Left forelimb (tissue), 1 donor: ENCODE measurements at places on chromosomes 11 and 22.

GRCh38 chr11:8631395-8632118 is 37.5 kb upstream of the STK33 start:
- no peak for DNase-seq

DNA sequence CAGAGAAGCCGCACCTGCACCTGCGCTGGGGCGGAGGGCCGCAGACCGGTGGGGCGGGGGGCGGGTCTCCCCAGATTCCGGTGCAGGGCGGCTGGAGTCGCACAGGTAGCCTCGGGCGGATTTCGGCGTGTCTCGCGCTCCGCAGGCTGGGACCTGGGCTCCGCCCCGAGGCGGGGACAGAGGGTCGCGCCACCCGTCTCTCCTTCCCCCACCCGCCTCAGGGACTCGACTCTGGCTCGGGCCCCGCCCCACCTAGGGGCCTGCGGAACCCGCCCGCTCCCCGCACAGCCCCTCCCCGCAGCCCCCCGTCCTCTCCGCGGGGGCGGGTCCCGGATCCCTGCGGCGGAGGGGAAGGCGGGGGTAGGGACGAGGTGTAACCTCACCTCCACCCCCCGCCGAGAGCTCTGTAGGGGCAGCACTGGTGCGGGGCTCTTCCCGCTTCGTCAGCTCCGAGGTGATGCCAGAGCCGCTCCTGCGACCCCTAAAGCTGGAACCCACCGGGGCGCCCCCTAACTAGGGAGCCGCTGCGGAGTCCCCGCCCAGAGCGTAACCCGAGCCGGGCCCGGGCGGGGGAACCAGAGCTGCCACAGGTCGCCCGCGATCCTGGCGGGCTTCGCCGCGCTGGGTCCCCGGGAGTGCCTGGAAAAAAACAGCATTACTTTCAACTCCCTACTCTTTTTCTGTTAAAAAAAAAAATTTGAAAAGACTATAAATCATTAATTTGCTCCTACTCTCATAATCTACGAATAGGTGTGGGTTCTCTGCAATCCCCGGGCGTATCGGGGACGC is at the start of gene SLC29A2:
TSS of gene SLC29A2 (minus strand) at position 134 of the 789 bp plus-strand sequence. CDS start 169 bp downstream, outside the sequence.
- DNase-seq = no peak

GRCh38 chr11:71387784-71388636 is 60.2 kb downstream of the DHCR7 start:
- DNase-seq = no peak

DNA sequence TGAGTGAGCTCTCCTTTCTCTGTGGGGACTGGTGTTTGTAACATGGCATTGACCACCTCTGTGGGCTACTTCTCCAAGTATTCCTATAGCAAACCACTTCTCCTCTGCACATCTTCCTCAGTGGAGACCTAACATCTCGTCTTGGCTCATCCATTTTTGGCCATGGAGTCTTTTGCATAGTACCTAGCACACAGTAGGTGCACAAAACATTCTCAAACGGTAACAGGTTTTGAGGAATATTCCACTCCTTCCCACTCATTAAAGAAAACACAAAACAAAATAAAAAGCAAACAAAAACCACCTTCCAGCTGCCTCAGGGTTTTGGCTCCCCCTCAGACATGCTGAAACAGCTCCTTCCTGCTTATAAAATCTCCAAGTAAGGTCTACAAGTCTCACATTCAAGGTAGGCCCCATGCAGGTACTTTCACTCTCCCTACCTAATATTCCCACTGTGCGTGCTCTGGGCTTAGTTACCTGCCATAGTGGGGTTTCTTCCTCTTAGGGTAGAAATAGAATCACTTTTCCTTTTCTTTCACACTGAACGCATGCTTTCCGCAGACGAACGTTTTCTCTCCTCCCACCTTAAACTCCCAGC is 132.4 kb downstream of the RBFOX2 start:
- DNase-seq = no peak

GRCh38 chr11:76241243-76242000 is 35.1 kb upstream of the WNT11 start:
- DNase-seq = no peak

DNA sequence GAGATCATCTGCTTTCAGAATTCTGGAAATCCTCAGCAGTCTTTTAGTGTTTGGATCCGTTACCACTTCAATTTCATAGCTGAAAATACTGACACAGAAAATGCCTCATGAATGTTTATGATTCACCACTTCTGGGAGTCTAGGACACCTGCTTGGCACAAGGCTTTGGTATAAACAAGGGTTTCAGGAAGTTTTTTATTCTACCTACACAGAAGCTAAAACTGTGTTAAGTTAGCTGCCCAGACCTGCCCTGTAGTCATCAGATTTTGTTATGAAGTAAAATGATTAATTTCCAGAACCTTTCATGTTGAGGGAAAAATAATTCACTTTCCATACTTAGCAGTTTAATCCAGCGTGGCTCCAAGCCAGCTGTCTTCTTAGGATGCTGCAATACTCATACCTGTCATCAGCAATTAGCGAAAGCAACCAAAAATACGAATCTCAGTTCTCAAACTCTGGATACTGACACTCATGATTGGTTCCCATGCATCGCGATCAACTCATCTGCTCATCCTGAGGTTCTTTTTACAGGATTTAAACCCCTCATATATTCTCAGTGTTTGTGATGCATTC is 458.5 kb upstream of the CCDC90B start:
- no peak for DNase-seq

DNA sequence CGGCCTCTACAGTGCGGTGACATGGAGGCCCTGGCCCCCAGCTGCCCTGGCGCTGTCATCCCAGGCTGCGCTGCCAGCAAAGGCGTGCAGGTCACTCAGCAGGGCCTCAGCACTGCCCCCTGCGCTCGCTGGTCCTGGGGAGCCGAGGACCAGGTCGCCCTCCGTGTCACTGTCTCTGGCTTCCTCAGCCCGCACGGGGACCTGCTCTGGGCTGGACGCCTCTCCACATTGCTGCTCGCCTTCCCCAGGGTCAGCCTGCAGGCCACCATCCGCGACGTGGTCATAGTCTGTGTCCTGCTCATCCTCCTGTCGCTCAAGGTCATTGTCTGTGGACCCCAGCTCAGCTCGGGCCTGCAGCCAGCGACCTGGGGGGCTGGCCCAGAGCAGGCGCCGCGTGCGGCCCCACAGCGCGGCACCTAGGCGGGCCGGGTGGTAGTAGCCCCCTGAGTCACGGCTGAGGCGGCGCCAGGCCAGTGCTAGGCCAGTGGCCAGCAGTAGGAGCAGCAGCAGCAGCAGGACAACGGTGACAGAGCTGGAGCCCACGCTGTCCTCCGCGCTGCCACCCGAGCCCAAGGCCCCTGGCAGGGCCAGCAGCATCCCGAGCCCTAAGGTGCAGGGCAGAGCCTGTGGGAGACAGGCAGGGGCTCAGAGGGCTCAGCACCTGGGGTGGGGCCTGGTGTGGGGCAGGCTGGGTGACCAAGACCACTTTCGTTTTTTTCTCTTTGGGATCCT is 1.6 kb downstream of the PTPRCAP start:
- DNase-seq = no peak

DNA sequence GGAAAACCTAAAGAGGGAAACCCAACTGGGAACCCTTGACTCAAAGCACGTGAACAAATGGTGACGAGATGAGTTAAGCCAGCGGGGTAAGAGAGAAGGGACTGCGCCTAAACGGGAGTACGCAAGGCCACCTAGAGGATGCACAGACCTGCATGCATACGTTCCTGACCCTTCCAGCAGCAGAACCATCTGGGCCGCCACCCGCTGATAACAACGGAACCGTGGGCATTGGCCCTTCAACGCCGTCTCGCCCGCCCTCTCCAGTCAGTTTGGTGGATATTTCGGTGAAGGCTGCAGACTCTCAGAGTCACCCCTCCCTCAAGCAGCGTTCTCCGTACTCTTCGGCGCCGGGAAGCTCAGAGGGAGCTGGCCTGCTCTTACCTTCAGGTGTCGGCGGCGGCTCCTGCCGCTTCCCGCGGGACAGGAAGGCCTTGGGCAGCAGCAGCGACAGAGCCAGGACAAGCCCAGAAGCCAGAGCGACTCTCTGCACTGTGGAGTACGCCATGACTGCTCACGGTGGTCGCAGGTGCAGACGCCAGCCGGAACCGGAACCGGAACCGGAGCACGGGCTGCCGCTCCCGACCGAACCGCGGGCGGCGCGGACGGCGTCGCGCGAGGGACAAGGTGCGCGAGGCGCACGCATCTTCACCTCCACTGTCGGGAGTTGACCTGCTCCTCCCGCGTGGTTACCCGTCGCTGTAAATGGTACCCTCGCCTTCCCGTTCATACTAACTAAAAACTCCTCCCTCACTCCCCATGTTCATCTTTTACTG is at the start of gene RIC3:
TSS of gene RIC3 (minus strand) at position 541 of the 773 bp plus-strand sequence. CDS start at position 505, 36 bp downstream.
- DNase-seq = no peak

DNA sequence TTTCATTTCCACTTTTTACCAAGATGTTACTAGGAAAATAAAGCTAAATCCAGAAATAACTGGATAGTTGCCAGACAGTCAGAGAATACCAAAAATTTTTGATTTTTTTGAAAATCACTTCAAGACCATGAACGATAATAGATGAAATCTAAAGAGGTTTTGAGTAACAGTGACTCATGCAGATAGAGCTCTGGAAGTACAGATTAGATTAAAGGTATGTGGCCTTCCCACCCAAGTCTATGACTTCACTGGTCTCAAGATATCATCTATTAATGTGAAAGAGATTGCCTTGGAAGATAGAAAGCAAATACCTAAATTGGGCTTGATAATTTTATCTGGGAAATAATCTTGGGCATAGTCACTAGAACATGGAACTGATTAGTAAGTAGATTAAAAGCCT is 415.9 kb downstream of the METTL15 start:
- DNase-seq = no peak

DNA sequence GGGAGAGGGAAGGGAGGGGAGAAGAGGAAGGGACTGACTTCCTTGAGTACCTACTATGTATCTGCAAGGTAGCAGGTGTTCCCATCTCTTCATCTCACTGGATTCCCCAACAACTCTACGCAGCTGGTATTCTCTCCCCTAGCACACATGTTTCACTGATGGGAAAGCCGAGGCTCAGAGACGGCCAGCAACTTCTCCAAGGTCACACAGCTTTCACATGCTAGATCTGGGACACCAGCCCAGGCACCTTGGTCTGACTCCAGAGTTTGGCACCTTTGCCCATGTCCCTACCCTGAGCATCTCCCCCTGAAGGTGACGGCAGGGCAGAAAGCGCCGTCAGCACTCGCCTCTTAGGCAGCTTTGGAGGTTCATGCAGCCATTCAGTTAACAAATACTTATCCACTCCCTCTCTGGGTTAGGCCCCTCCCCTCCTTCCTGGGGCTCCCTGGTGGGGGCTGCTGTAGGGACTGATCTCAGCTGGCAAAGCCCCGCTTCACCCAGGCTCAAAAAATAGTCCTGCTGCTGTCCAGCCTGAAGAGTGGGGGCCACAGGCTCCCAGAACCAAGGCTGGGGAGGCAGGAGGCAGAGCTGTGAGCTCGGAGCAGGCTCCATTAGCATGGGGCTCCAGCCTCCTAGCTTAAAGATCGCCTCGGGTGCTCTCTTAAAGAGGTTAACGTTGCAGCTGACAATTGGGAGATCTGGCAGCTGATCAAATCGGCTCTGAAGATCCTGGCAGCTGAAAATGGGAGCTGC is 79.4 kb downstream of the IGLL1 start:
- DNase-seq = no peak

GRCh38 chr11:2084721-2085120 is 54.5 kb downstream of the IGF2 start:
- no peak for DNase-seq

GRCh38 chr22:17773606-17774205 is 563 bp downstream of the BID start:
- no peak for DNase-seq

DNA sequence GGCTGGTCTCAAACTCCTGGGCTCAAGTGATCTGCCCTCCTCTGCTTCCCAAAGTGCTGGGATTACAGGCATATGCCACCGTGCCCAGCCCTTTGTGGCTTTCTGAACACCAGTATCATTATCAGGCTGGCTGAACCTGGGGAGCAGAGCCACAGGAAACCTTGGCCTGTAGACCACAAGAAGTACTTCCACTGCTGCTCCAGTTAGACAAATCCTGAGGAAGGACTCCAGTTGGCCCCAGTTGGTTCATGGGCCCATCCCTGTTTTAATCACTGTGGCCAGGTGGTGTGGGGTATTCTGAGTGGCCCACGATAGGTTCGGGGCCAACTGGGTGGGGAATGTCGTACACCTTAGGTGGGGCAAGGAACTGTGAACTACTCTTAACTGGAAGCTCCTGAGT is 5.5 kb upstream of the DUSP18 start:
- no peak for DNase-seq

- DNase-seq = no peak
Measured at GRCh38 chr11:95723361-95723942, 66.1 kb downstream of the FAM76B start.

DNA sequence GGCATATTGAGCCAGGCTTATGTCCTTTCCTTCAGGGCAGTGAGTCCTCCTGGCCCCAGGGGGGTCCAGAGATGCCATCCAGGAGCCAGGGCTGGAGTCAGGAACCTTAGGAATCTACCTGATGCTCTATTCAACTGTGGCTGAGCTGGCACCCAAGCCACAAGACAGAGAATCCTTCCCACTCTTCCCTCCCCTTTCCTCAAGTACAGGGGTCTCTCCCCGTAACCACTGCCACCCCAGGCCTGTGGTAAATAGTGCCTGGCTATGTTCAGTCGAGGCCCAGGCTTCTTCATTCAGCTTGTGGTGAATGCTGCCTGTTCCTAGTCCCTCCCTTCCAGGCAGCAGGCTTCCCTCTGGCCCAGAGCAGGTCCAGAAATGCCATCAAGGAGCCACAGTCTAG is 45.5 kb upstream of the THY1 start:
- peak; percentile 49 for DNase-seq

- DNase-seq = peak; percentile 77
Measured at GRCh38 chr11:128884703-128885338, 6.3 kb upstream of the KCNJ5 start.

DNA sequence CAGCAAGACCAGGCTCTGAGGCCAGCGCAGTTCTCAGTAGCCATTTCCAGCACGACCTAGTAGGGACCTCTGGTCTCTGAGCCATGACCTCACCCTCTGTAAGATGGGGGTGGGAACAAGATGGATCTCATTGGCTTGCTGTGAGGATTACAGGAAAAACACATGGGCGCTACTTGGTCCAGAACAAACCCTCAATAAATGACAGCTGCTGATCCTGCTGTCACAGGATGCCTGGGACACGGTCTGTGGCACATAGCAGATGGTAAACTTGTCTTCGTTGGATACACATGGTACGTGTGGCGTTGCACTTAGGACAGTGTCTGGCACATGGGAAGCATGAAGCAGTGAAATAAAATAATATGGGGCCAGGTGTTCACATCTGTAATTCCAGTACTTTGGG is 4.5 kb upstream of the KCTD17 start:
- no peak for DNase-seq

- DNase-seq = no peak
Measured at GRCh38 chr11:105179542-105180278, 40.1 kb upstream of the CARD18 start.

GRCh38 chr22:35611891-35612576 is 5.1 kb downstream of the MB start:
- DNase-seq = no peak

- DNase-seq = peak; percentile 59
Measured at GRCh38 chr11:65882120-65883057, 2.8 kb downstream of the CTSW start.

- no peak for DNase-seq
Measured at GRCh38 chr11:122633219-122633829, 22.2 kb upstream of the UBASH3B start.

GRCh38 chr11:125250318-125251213 is 86.0 kb downstream of the PKNOX2 start:
- no peak for DNase-seq

GRCh38 chr11:130721736-130722135 is 194.5 kb downstream of the SNX19 start:
- no peak for DNase-seq

- no peak for DNase-seq
Measured at GRCh38 chr11:88377144-88377543, 39.6 kb upstream of the CTSC start.

- no peak for DNase-seq
Measured at GRCh38 chr11:128613300-128613995, 26.1 kb upstream of the ETS1 start.

- DNase-seq = no peak
Measured at GRCh38 chr11:96254087-96254486, 88.9 kb downstream of the MAML2 start.
